Activated T-helper 1 cell treated with anti-CD3 and anti-CD28 coated beads, Interleukin-12 subunit alpha, Interleukin-12 subunit beta, Interleukin-2, Interleukin-4 antibody, amounts not matched to agents 30 ng/mL and 10 ng/mL and 1 ng/mL, durations not matched to agents 14 hours and 24 hours and 36 hours (primary cell): ENCODE measurements at places on chromosomes 3 and 15.

DNA sequence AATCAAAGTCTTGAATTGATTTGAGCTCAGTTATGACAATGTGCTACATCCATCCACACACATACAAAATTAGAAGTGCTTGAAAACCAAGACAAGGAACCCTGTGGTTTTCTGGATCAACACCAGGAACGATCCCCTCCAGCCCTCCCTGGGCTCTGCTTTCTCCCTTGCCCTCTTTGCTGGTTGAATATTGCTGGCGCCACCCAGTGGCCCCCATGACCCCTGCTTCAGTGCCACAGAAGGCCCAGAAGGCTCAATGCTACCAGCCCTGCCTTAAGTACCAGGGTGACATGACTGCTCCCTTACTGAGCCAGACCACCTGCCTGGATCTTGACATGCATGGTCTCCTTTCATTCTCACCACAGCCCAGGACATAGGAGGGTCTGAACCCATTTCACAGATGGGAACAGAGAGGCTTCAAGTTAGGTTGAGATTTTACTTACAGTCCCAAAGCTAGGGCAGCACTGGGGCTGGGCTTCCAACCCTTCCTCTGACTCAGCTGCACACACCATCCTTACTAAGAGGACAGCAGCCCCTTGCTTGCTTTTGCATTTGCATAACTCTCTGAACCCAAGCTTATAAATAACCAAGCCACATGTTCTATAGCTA lies 15.0 kb downstream of the IL12A start:
- H3K4me3 ChIP-seq, result no peak overlapping the region
- peaks cover 22% of the 10 kb centered on the region for H3K4me1 ChIP-seq
- no peak for DNase-seq
- H3K36me3 ChIP-seq, result no peaks in the 10 kb centered on the region
- no peak overlapping the region for H3K27ac ChIP-seq

DNA sequence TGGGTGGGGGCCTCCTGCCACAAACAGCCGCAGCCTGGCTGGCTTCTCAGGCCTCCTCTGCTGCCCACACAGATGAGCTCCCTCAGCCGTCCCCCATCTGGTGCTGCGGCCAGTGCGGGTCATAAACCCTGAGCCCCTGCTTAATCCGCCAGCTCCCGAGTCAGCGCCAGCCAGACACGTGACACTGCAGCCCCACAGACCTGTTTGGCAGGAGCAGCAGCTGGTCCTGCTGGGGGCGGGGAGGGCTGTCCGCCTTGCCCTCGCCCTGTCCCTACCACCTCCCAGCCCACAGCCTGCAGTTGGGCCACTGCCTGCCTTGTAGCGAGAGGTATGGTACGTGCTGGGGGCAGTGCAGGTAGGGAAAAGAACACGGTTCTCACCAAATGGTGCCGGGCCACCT lies 86.2 kb downstream of the IQSEC1 start:
- DNase-seq, result no peak
- no peak overlapping the region for H3K4me3 ChIP-seq
- no peak overlapping the region for H3K27ac ChIP-seq
- peaks cover 32% of the 10 kb centered on the region for H3K4me1 ChIP-seq
- no peaks in the 10 kb centered on the region for H3K27me3 ChIP-seq

DNA sequence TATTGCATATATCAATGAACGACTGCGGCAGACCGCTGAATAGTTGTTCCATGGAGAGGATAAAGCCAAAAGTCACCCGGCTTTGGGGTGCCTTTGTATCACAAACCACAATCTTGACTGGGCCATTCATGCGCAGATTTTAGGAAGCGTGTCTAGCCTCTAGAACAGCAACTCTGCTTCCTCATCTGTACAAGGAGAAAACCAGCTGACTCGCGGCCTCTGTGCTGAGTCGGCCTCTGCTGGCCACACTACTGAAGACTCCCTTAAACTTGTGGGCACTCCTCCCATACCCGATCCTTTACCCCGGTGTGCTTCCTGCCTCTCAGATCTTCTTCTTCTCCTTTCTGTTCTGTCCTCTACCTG lies 872 bp downstream of the DLEC1 start:
- H3K36me3 ChIP-seq, result peaks cover 10% of the 10 kb centered on the region
- peaks cover 8% of the 10 kb centered on the region for H3K27me3 ChIP-seq
- H3K4me1 ChIP-seq, result peaks cover 36% of the 10 kb centered on the region
- H3K27ac ChIP-seq, result peak overlapping the region; percentile 93
- H3K4me3 ChIP-seq, result peak overlapping the region; percentile 75
- peak; percentile 38 for DNase-seq

DNA sequence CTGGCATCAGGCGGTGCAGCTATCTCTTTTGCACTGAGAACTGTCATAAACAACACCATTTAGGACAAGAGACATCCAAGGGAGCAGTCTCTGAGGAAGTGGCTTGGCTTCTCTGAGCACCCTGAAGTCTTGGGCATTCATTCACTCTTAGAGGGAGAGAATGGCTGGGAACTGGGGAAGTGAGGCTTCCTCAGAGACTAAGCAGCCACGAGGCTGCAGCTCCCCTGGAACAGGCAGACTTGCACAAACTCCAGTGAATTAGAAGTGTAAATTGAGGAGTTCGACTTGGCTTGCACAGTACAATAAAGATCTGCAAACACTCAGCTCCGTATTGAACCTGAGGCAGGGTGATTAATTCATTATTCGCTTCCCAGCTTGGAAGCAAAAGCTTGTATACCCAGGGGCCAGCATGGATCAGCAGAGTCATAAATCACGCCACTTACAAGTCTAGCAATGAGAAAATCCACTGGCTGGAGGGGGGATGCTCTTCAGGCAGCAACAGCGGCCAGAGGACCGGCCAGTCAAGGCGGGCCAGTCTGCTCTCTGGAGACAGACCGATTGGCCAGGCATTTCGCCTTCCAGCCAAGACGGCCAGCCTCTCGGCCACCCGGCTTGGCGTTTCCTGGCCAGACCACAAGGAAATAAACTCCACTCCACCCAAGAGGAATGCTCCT lies 118.8 kb upstream of the ADPGK start:
- H3K4me1 ChIP-seq, result no peaks in the 10 kb centered on the region
- peaks cover 14% of the 10 kb centered on the region for H3K27me3 ChIP-seq
- no peak for DNase-seq
- no peak overlapping the region for H3K27ac ChIP-seq

DNA sequence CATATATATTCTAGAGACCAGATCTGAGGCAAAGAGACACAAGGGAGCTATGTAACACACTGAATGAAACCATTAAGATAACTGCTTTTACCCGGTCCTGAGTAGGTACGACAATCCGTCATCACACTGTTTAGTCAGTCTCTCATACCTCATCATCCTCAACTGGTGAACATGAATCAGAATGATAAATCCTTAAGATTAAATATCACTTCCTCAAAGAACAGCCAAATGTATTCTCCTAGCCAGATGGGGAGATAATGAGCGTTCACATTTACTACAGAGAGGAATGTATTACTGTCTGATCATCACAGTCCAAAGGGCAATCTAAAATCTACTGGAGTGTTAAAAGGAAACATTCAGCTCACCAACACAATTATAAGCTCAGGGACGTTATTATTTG lies 319.4 kb upstream of the STAC start:
- H3K4me1 ChIP-seq, result no peaks in the 10 kb centered on the region
- no peaks in the 10 kb centered on the region for H3K36me3 ChIP-seq
- no peaks in the 10 kb centered on the region for H3K27me3 ChIP-seq
- H3K4me3 ChIP-seq, result no peak overlapping the region

DNA sequence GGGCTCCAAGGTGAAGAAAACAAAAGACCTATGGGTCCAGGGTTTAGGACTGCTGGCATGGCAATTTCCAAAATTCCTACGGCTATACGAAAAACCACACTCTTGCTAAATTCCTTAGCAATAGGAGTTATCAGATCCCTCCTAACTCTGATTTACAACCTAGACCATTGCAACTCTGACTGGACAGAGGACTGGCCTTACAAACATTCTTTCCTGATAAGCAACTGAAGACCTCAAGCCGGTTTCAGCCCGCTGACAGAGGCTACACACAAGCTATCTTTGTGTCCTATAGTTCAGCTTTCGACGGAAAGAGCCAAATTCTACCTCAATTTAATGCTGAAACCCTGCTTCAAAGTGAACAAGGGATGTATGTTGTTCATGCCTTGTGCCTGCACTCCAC lies 38.3 kb upstream of the AGBL1 start:
- no peak overlapping the region for H3K27ac ChIP-seq
- DNase-seq, result no peak
- no peaks in the 10 kb centered on the region for H3K4me1 ChIP-seq
- H3K27me3 ChIP-seq, result peaks cover 6% of the 10 kb centered on the region
- H3K36me3 ChIP-seq, result no peaks in the 10 kb centered on the region

- H3K4me3 ChIP-seq, result no peak overlapping the region
- no peak overlapping the region for H3K27ac ChIP-seq
- H3K4me1 ChIP-seq, result no peaks in the 10 kb centered on the region
- H3K36me3 ChIP-seq, result no peaks in the 10 kb centered on the region
- H3K27me3 ChIP-seq, result peaks cover 6% of the 10 kb centered on the region
Observed at GRCh38 chr3:170848292-170848917, 21.6 kb downstream of the RPL22L1 start.

GRCh38 chr3:113741620-113742019 lies 4.4 kb downstream of the NAA50 start:
- peaks cover 4% of the 10 kb centered on the region for H3K27me3 ChIP-seq
- H3K4me3 ChIP-seq, result no peak overlapping the region
- peaks cover 13% of the 10 kb centered on the region for H3K36me3 ChIP-seq
- no peak overlapping the region for H3K27ac ChIP-seq
- no peak for DNase-seq
- H3K4me1 ChIP-seq, result peaks cover 57% of the 10 kb centered on the region

- no peaks in the 10 kb centered on the region for H3K27me3 ChIP-seq
- peaks cover 8% of the 10 kb centered on the region for H3K4me1 ChIP-seq
- DNase-seq, result no peak
- no peaks in the 10 kb centered on the region for H3K36me3 ChIP-seq
Observed at GRCh38 chr3:68751888-68752287, 180.5 kb downstream of the TAFA4 start.

- H3K27ac ChIP-seq, result no peak overlapping the region
- no peak overlapping the region for H3K4me3 ChIP-seq
- no peaks in the 10 kb centered on the region for H3K4me1 ChIP-seq
Observed at GRCh38 chr3:171591070-171591469, 130.9 kb upstream of the TNIK start.

- H3K36me3 ChIP-seq, result peaks cover 44% of the 10 kb centered on the region
- peaks cover 49% of the 10 kb centered on the region for H3K4me1 ChIP-seq
- H3K27me3 ChIP-seq, result no peaks in the 10 kb centered on the region
- no peak for DNase-seq
Observed at GRCh38 chr3:170171563-170171962, 10.0 kb downstream of the PHC3 start.

- H3K4me1 ChIP-seq, result peaks cover 6% of the 10 kb centered on the region
- no peak for DNase-seq
- no peak overlapping the region for H3K27ac ChIP-seq
- no peaks in the 10 kb centered on the region for H3K27me3 ChIP-seq
- H3K36me3 ChIP-seq, result peaks cover 2% of the 10 kb centered on the region
Observed at GRCh38 chr3:183279371-183279770, 26.3 kb downstream of the B3GNT5 start.

- no peak overlapping the region for H3K4me3 ChIP-seq
- DNase-seq, result no peak
- no peak overlapping the region for H3K27ac ChIP-seq
- H3K4me1 ChIP-seq, result no peaks in the 10 kb centered on the region
- H3K36me3 ChIP-seq, result no peaks in the 10 kb centered on the region
Observed at GRCh38 chr15:89383365-89384175, 48.9 kb upstream of the POLG start.

DNA sequence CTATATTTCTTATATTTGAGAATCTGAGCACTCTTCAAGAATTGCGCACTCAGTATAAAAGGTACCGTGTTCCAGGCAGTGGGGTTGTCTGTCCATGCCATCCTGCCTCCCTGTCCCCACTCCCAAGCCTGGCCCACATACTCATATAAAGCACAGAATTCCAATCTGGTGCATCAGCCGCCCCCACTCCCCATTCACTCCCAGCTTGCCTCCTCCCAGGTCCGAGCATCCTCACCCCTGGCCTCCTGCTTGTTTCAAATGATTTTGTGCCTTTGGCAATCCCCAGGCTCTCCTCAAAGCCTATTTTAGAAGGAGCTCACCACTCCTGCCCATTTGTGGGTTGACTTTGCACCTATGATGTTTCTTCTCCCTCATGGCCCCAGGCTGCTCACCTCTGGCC lies 22.2 kb upstream of the IGF1R start:
- peaks cover 29% of the 10 kb centered on the region for H3K27me3 ChIP-seq
- H3K27ac ChIP-seq, result no peak overlapping the region
- H3K4me3 ChIP-seq, result no peak overlapping the region
- no peak for DNase-seq
- no peaks in the 10 kb centered on the region for H3K36me3 ChIP-seq

GRCh38 chr3:50848308-50848707 lies 173.6 kb downstream of the DOCK3 start:
- no peak overlapping the region for H3K4me3 ChIP-seq
- H3K4me1 ChIP-seq, result no peaks in the 10 kb centered on the region
- no peak overlapping the region for H3K27ac ChIP-seq
- peaks cover 3% of the 10 kb centered on the region for H3K27me3 ChIP-seq
- H3K36me3 ChIP-seq, result no peaks in the 10 kb centered on the region
- DNase-seq, result no peak

GRCh38 chr3:115578331-115578730 lies 45.0 kb upstream of the GAP43 start:
- H3K27me3 ChIP-seq, result peaks cover 2% of the 10 kb centered on the region
- DNase-seq, result no peak
- H3K4me3 ChIP-seq, result no peak overlapping the region
- H3K36me3 ChIP-seq, result no peaks in the 10 kb centered on the region
- H3K27ac ChIP-seq, result no peak overlapping the region

DNA sequence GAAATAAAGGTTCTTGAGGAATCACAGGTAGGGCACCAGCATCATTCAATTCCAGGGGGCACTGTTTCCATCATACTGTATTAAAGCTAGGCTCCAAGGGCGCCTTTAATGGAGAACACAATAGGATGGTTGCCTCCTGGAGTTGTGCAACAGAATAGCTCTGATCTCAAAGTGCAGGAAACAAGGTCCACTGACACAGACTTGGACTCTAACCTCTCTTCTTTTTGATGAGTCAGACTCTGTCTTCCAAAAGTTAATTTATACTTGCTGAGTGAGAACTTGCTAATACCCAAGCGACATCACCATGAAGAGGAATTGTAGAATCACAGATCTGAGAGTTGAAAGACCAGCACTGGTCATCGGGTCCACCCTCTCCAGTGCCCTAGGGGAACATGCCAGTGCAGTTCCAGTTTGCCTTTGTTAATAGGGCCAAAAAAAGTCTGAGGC lies 94.4 kb upstream of the PHLDB2 start:
- no peaks in the 10 kb centered on the region for H3K27me3 ChIP-seq
- no peak for DNase-seq
- H3K4me3 ChIP-seq, result no peak overlapping the region
- H3K27ac ChIP-seq, result no peak overlapping the region
- H3K4me1 ChIP-seq, result peaks cover 7% of the 10 kb centered on the region

GRCh38 chr3:10975695-10976234 lies 16.8 kb upstream of the SLC6A1 start:
- no peaks in the 10 kb centered on the region for H3K36me3 ChIP-seq
- DNase-seq, result no peak
- no peak overlapping the region for H3K4me3 ChIP-seq
- H3K27ac ChIP-seq, result no peak overlapping the region
- no peaks in the 10 kb centered on the region for H3K4me1 ChIP-seq

DNA sequence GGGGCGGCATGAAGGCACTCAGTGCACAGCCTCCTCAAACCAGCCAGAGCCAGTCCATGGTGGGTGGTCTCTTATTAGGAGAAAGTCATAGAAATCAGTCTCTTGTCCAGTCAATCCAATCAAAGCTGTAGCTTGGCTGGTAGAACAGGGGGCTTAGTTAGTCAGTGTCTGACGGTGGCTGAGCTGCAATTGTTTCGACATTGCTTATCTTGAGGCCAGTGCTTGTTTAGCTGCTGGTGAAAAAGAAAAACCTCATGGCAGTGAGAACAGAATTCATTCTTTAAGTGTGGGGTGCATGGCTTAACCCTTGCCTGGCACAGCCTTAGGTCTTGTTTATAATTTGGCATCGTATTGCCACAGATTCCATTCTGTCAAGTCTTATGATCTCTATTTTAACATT lies 53.9 kb downstream of the FGD5 start:
- no peaks in the 10 kb centered on the region for H3K4me1 ChIP-seq
- DNase-seq, result no peak
- H3K4me3 ChIP-seq, result no peak overlapping the region
- H3K27ac ChIP-seq, result no peak overlapping the region
